ENCODE measurements at places on chromosomes 7 and 10.

GRCh38 chr7:82441669-82442478 lies 1.7 kb downstream of the CACNA2D1 start:
- no peak for DNase-seq

GRCh38 chr10:113894581-113894980 lies 40.1 kb downstream of the NHLRC2 start:
- DNase-seq, result no peak

DNA sequence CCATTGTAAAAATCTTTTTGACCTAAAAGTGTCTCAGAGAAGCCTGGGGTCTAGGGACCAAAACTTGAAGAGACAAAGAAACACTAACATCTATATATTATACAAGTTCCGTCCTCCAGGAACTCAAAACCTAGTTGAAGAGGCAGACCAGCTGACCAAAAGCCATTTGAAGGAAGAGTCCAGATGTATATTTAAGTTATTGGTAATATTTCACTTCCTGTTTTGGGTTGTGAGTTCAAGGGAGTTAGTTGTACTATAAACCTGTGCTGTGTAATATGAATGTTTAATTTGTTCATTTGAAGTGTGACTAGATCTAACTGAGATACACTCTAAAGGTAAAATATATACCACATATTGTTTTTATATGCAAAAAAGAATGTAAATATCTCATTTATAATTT lies 45.0 kb downstream of the CDK1 start:
- no peak for DNase-seq

GRCh38 chr7:42522227-42522991 lies 285.4 kb upstream of the GLI3 start:
- DNase-seq, result no peak

DNA sequence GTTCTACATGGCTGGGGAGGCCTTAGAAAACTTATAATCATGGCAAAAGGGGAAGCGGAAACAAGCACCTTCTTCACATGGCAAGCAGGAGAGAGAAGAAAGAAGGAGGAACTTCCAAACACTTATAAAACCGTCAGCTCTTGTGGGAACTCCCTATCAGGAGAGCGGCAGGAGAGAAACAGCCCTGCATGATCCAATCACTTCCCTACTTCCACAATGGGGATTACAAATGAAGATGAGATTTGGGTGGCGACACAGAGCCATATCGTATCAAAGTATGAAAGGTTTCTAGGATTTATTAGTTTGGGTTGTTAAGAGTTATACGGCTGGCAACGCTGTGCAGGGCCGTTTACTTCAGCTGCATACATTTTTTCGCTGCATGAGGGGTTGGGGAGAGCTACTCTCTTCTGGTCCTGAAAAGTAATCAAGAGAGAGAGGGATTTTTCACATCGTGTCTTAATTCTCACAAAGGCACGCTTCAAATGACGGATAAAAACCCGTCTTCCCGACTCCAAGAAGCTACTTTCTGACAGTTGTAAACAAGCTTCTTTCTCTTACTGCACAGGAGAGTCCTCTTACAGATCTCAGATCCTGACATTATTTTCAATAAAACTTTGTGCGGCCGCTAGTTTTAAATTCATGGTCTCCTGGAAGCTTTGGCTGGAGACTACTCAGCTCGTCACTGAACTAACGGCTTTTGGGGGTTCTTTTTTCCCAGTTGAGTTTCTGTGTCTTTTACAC lies 751 bp upstream of the GTPBP10 start:
- DNase-seq, result no peak
